ENCODE measurements at places on chromosomes 6 and 20.

GRCh38 chr20:38894091-38894847 is 31.9 kb upstream of the FAM83D start:
- DNase-seq = no peak

- DNase-seq = no peak
These were observed 210.3 kb downstream of the WDR27 start for GRCh38 chr6:169491482-169491881.

DNA sequence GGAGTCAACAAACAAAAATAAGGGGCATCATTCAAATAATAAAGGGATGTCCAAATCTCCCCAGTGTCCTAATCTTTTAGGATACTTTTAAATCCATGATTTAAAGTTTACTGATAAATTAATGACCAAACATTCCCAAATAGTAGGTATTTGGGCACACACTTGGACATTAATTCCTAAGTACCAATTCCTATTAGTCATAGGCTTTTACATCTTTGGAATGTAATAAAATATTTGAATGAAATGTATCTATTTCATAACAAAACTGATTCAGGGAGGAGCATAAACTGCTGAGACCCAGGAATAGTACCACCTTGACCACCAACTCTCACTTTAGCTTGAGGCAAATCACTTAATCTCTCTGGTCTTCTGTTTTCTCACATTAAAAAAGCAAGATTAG is 44.3 kb downstream of the VGLL2 start:
- no peak for DNase-seq

DNA sequence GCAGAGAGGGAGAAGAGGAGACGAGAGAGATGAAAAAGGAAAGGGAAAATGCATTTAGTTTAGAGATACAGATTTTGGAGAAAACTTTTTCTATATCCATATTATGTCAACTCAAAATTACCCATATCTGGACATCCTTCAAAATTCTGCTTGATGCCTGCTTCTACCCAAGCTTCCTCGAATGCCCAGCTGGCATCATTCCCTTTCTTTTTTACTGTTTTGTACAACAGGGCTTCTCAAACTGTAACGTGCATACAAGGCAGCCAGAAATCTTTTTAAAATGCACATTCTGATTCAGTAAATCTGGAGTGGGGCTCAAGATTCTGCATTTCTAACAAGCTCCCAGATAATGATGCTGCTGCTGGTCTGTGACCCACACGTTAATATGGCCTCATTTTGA is 462.8 kb upstream of the CHD6 start:
- no peak for DNase-seq

- no peak for DNase-seq
These were observed 8.9 kb upstream of the TBCC start for GRCh38 chr6:42754759-42755158.

GRCh38 chr6:129440691-129441090 is 269.3 kb downstream of the ARHGAP18 start:
- peak; percentile 29 for DNase-seq
